ENCODE measurements at places on chromosomes 1 and 21.

GRCh38 chr1:239814306-239814881 lies 277.3 kb upstream of the FMN2 start:
- DNase-seq: no peak

DNA sequence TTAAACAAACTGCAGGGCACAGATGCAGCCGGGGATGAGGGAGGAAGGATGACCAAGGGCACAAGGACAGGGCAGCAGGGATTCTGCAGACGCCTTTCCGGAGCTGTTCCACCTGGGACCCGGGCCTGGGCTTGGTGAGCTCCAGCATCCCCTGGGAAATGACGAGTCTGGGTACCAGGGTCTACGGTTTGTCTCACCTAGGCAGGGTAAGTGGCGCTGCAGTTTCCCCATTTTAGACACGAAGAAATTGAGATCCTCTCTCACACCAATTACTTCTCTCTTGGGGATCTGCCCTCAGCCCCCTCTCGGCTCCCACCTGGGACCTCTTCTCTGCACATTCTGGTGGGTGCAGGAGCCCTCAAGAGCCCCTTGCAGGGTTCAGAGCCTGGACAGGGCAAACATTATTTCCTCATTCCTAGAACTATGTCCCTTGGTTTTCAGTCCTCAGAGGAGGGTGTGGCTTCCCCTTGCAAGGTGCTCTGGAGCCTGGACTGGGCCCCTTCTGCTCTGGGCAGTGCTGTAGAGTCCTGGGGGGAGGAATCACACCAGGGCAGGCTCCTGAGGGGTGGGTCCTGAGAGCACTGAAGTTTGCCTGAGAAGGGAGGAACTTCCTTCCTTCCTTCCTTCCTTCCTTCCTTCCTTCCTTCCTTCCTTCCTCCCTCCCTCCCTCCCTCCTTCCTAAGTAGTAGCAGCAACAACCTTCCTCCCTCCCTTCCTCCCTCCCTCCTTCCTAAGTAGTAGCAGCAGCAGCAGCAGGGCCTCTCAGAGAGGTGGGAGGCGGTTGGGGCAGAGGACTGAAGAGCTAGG lies 16.0 kb downstream of the RAP1GAP start:
- no peak for DNase-seq

DNA sequence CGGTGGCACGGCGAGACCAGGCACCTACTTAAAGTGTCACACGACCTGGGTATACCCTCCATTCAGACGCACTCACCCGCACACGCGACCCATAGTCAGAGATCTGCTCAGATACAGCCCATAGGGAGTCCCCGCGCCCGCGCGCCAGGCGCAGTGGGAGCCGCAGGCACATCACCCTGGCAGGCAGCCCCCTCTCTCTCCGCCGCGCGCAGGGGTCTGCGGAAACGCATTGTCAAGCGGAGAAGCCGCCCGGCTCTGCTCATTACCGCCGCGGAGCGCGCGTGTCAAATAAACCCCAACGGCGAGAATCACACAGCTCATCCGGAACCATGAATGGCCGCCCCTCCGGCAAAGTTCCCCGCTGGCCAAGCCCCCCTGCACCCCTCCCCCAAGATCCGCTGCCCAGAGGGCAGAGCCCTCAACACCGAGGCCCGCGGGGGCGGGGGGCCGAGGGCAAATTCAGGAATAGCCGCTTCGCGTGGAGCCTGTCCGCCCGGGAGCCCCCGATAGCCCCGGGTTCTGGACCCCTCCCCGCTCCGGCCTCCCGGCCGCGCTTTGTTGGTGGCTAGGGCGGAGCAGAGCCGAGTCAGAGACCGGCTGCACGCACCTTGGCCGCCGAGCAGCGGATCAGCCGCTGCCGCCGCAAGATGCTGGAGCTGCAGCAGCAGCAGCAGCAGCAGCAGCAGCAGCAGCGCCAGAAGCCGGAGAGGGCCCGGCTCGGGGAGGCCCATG lies 522 bp downstream of the LRP8 start:
- peak; percentile 49 for DNase-seq

- no peak for DNase-seq
Observed at GRCh38 chr1:23352096-23352695, 8.1 kb upstream of the HNRNPR start.

- no peak for DNase-seq
Observed at GRCh38 chr1:54485416-54485815, 62.6 kb upstream of the ACOT11 start.

DNA sequence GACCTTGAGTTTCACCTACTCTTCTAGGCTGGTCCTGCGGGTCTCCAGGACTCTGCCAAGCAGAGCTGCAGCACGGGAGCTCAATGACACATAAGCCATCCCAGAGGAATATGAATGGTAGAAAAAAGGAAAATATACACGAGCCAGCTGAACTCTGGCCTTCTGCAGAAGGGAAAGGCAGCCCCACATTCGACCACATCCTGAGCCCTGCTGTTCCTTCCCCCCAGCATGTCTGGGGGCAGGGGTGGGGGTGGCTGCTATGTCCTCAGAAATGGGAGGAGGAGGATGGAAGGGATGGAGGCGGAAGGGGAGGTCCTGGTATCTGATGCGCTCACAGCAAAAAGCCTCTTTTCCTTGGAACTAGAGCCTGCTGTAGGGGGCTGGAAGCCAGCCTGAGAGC lies 12.1 kb upstream of the KDF1 start:
- DNase-seq: no peak

- DNase-seq: no peak
Observed at GRCh38 chr1:183704131-183704530, 51.0 kb upstream of the APOBEC4 start.

Data from erythroblast (primary cell).